ENCODE measurements at places on chromosomes 3 and 15.

DNA sequence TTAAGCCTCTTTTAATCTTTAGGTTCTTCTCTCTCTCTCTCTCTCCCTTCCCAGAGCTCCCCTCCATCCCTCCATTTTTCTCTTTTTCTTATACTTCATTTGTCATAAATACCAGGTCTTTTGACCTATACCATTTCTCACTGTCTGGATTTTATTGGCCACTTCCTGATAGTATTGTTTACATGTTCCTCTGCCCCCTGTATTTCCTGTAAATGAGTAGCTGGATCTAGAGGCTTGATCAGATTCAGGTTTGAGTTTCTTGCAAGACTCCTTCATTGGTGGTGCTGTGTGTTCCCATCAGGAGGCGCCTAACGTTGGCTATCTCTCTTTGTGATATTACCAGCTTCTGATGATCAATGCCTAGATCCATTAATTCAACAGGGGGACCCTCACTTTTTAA lies 42.2 kb downstream of the DAPK2 start:
- no peak for DNase-seq

DNA sequence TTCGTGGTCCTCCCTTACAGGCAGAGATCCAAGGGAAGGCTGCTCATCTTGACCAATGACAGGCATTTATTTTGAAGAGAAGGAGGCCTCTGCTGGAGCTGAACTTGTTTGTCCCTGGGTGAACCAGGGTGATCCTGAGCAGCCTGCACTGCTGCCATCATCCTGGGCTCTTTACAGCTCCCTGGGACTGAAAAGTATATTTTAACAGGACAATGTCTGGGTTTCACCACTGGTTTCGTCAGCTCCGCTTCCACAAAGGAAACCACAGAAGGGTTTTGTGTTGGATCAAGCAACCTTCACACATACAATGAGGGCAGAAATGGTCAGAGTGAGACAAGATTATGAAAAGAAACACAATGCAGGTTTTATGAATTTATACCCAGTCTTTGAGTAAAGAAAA lies 400.7 kb upstream of the TPM1 start:
- no peak for DNase-seq

GRCh38 chr3:192482391-192482790 lies 244.9 kb downstream of the FGF12 start:
- DNase-seq: no peak

- no peak for DNase-seq
Observed at GRCh38 chr3:101133652-101134051, 140.4 kb upstream of the ABI3BP start.

Measured in RKO (cell line).